ENCODE measurements at places on chromosomes 1 and 21.

DNA sequence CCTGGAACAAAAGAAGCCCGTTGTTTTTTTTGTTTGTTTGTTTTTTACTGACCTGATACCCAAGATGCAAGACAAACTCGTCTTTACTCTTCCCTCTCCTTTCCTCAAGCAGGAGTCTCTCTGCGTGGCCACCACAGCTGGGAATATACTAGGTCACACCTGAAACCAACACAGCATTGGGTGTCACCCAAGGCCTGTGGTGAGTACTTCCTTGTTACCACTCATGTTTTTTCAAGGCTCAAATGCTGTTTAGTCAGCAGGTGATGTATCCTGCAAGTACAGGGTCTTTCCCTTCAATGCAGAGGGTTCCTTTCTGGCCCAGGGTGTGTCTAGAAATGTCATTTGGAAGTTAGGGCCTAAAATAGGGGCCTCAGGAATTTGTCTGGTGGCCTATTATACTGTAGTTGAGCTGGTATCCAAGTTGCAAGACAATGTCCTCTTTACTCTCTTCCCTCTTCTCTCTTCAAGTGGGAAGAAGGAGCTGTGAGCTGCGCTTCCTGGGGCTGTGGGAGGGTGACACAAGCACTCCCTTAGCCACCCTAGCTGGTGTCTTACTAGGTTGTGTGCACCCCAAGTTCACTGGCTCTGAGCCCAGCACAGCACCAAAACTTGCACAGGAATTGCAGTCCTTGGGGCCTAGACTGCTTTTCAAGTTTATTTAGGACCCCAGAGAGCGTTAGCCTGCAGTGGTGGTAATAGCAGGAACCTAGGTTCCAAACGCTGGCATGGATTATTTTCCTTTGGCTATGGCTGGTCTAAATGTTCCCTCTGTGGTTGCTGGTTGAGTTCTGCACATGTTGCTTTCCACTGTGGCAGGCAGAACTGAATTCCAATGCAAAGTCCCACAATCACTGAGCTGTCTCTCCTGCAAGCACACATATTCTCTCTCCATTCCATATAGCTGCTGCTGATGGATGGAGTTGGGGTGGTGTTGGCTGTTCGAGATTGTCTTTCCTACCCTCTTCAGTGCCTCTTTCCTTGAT, 91.4 kb upstream of the LYPLAL1 start:
- no peak for DNase-seq

DNA sequence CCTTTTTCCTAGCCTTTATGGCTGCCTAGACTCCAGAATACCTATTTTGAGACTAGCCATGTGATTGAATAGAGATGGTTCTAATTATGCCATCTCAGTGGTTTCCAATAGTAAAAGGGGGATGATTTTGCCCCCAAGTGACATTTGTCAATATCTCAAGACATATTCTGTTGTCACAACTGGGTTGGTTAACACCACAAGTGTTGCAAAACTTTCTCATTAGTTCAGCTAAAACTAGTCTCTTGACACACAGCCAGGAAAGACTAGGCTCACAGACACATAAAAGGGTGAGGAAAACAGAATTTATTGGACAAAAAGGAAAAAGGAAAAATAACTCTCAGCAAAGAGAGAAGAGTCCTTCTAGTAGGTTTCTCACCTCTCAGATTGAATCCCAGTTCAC, 39.9 kb upstream of the GBP5 start:
- no peak for DNase-seq

DNA sequence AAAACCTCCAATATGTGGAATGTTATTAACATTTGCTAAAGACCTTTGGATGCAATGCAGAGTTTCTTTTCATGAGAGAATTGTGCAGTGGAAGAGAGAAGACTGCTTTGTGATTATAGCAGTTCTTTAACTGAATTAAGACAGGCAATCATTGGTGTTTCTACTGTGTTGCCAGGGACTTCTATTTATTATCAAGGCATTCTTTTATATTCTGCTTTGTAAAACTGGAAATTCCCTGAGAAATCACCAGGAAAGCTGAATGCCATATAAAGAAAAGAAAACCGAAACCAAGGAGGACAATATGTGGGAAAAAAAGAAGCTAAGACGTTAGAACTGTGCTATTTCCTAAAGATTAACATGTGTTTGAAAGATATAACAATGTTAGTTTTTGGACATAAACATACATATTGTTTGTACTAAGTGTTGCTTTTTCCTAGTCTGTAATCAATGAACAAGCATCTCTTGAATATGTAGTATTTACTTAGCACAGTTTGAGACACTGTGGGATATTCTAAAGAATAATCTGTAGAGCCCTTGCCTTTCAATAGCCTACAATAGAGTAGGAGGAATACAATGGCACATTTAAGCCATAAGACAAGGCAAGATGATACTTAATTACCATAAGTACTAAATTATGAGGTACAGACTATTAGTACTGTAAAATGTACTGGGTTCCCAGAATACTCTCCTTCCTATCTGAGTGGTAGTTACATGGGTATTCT, 47.1 kb downstream of the EXTL2 start:
- no peak for DNase-seq

- no peak for DNase-seq
Measured at GRCh38 chr21:28828981-28829380, 163.7 kb downstream of the LTN1 start.

DNA sequence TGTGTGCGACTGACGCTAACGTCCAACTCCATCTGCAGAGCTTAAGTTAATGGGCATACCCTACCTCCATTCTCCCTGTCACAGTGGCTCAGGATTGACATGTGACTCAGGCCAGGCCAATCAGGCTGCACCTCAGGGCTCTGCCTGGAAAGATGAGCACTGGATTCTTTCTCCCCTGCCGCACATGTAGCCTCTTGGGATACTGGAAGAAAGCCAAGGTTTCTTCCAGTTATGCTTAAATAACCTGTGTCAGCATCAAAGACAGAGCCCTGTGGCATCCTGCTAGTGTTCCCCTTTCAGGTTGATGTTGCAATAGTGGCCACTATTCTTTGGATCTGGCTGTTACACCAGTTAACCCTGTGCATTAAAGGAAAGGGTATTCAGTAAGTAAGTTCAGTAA, 55.0 kb upstream of the SYT6 start:
- peak; percentile 41 for DNase-seq

DNA sequence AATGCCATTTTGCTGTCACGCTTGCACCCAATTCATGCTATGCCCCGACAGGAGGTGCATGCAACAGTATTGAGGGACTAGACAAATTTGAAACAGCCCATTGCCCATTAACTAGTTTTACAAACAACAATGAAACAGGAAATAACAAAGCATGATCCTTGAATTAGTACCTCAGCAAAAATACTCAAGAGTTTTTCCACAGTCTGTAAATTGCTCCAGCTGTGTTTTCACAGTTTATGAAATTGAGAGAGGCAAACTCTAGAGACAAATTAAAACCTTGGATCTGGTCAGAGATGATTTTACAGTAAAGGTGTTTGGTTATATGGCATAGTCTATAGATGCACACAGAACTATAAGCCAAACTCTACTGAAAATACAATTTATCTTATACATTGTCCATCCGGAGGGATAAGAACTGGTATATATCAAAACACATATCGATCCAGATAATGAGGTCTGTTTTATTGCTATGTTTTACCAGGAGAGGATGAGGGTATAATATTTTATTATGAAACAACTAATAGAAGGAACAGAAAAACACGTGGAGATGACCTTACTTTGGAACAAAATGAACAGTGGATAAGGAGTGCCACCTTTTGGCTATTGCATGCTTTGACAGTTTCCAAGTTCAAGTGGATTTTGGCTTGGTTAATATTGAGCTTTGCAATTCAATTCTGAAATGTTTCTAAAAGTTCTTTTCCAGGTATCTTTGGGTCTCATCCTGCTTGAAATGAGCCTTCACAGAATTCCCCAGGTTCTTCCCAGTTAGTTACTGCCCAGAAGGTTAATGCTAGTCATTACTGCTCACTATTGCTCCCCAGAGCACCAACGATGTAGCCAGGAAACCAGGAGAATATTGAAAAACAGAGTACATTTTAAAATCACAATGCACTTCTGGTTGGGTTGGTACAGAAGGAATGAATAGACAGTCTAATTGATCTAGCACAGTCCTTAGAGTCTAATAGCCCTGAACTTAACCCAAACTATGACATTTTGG, 45.7 kb downstream of the ZC3H11B start:
- peak; percentile 23 for DNase-seq

GRCh38 chr1:160076295-160076694, 5.0 kb upstream of the KCNJ9 start:
- DNase-seq, result no peak

DNA sequence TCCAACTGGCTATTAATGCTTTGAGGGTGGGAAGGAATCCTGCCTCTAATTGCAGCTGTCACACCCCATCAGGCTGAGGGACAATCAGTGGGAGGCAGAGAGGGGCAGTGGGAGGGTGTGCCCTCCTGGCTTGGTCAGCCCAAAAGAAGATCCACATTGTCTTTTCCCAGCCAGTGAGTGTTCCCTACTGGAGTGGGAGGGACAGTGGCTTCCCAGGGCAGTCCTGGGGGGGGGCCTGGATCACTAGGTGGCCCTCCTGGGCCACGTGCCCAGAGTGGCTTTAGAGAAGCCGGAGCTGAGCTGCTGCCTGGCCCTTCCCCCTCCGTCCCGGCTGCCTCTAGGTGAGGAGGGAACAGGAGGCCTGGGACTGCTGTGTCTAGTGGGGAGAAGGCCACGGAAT, 14.0 kb downstream of the INKA2 start:
- no peak for DNase-seq

GRCh38 chr1:167994560-167994959, 57.7 kb upstream of the MPC2 start:
- no peak for DNase-seq

- no peak for DNase-seq
Measured at GRCh38 chr1:192260076-192260475, 56.7 kb upstream of the RGS21 start.

DNA sequence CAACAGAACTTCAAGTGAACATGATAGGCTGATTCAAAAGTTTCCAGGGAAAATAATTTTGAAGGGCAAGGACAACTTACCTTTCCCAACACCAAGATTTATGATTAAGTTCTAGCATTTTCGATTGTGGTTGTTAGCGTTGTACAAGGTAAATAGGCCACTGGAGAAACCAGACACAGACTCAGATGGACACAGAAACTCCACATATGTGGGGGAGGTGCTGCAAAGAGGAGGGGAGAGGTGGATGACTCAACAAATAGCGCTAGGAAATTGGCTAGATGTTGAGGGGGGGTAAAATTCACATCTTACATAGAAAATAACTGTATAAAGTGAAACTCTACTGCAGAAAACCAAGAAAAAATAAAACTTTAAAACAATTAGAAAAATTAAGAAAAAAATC, 564.4 kb downstream of the MATN1 start:
- DNase-seq, result no peak

DNA sequence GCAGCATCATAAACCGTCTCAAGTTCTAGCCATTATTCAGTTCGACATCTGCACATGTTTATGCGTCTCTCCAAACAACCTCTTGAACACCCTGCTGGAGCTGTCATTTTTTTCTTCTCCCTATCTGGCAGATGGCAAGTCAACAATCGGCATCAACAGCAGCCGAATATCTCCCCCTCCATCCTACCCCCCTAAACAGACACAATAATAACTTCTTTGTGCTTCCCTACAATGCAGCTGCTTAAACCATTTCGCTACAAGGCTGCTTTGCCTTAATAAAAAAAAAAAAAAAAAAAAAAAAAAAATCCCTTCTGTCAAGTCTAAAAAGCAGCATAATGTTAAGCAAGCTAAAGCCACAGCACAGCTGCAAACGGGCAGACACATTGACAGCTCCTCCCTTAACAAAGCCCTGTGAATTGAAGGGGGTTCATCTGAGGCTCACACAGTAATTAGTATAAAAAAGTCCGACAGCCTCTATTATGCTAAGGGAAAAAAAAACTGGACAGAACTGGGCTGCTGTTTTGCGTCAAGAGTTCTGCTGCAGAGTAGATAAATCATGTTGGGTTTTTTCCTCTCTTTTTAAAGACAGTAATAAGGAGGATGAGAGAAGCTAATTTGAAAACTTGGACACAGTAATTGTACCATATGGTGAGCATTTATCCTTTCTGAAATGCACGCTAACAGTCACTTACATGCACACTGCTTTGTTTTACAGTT, 136.4 kb downstream of the AKT3 start:
- DNase-seq, result peak; percentile 89

- DNase-seq, result peak; percentile 73
Measured at GRCh38 chr1:227318016-227318852, at the start of gene CDC42BPA. Gene CDC42BPA (minus strand): TSS chr1:227318492. CDS start chr1:227317182, 1,310 bp downstream.

- no peak for DNase-seq
Measured at GRCh38 chr1:12372761-12373160, 142.9 kb downstream of the VPS13D start.

- DNase-seq, result no peak
Measured at GRCh38 chr1:40045182-40045581, 4.7 kb downstream of the CAP1 start.

- DNase-seq, result no peak
Measured at GRCh38 chr1:183152180-183152579, 33.9 kb upstream of the LAMC2 start.

DNA sequence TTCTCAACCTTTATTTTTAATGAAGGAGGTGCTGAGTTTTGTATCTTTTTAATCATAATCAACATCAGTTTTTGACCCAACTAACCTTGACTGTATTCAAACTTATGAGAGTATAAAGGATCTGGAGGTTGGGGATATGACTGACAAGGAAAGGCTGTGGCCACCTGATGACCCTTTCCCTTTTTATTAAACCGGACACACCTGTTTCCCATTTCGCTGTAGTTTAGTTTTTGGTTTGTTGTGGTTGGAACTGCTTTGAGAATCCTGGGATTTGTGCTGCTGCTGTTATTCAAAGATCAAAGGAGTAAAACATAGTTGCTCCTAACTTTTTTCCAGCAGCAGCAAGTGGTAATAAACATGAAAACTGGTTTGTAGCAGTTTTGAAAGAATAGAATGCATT, 12.4 kb downstream of the PRPF38A start:
- DNase-seq, result no peak

DNA sequence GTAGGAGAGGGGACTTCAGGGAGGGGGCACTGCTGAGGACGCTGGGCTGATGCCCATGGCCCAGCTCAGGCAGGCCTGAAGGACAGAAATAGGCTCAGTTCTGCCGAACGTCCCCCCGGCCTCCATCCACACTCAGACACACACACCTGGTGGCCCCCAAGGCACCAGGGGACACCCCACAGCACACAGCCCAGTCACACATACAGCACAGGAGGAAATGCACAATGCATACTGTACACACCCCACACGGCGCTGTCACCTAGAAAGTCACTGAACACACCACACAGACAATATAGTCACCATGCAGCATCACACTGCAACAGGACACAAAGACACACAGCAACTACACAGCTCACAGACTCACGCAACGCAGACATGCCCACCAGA, 562 bp downstream of the SYTL1 start:
- no peak for DNase-seq

GRCh38 chr1:182054698-182055326, 6.7 kb downstream of the ZNF648 start:
- DNase-seq, result peak; percentile 84

DNA sequence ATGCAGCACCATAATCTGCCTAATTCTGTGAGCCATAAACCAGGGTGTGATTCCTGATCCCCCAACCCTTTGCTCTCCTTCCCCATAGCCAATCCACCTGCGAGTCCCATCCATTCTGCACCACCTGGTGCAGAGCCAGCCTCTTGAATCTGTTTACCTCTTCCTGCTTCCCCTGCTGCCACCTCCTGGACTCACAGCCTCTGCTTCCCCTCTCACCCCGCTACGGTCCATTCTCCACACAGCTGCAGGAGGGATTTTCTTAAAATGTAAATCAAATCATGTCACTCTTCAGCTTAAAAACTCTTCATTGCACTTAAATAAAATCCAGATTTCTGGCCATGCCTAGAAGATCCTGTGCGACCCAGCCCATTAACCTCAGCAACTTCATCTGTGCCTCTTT, 186.7 kb downstream of the FOXD2 start:
- DNase-seq, result peak; percentile 34

All from NCI-H1417 (cell line).